ENCODE measurements at places on chromosomes 4 and X.
A peak's percentile ranks its signal among the peaks of the same experiment; 100 is the strongest.

DNA sequence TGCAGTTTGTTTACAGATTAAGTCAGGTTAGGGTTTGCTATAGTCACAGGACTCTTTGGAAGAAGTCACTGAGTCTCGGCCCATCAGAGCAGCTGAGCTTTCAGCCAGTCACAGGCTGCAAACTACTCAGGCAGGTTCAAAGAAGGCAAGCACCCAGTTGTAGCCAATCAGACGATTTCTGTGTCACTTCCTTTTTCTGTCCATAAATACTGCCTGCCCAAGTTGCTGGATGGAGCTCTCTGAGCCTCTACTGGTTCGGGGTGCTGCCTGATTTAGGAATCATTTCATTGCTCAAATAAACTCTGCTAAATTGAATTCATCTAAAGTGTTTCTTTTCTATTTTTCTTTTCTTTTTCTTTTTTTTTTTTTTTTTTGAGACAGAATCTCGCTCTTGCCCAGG lies 7.3 kb upstream of the SH3BP2 start:
- H3K36me3 ChIP-seq: no peaks in the 10 kb centered on the region
- no peaks in the 10 kb centered on the region for H3K27me3 ChIP-seq
- H3K4me1 ChIP-seq: peaks cover 9% of the 10 kb centered on the region
- H3K27ac ChIP-seq: no peak overlapping the region

- no peaks in the 10 kb centered on the region for H3K36me3 ChIP-seq
- no peak overlapping the region for H3K27ac ChIP-seq
- H3K4me1 ChIP-seq: peaks cover 2% of the 10 kb centered on the region
- no peak overlapping the region for H3K4me3 ChIP-seq
- H3K27me3 ChIP-seq: no peaks in the 10 kb centered on the region
Measured at GRCh38 chr4:31084806-31085416, 364.7 kb downstream of the PCDH7 start.

- no peaks in the 10 kb centered on the region for H3K36me3 ChIP-seq
- no peak for DNase-seq
- no peaks in the 10 kb centered on the region for H3K27me3 ChIP-seq
Measured at GRCh38 chr4:75623026-75623425, 7.3 kb downstream of the CDKL2 start.

DNA sequence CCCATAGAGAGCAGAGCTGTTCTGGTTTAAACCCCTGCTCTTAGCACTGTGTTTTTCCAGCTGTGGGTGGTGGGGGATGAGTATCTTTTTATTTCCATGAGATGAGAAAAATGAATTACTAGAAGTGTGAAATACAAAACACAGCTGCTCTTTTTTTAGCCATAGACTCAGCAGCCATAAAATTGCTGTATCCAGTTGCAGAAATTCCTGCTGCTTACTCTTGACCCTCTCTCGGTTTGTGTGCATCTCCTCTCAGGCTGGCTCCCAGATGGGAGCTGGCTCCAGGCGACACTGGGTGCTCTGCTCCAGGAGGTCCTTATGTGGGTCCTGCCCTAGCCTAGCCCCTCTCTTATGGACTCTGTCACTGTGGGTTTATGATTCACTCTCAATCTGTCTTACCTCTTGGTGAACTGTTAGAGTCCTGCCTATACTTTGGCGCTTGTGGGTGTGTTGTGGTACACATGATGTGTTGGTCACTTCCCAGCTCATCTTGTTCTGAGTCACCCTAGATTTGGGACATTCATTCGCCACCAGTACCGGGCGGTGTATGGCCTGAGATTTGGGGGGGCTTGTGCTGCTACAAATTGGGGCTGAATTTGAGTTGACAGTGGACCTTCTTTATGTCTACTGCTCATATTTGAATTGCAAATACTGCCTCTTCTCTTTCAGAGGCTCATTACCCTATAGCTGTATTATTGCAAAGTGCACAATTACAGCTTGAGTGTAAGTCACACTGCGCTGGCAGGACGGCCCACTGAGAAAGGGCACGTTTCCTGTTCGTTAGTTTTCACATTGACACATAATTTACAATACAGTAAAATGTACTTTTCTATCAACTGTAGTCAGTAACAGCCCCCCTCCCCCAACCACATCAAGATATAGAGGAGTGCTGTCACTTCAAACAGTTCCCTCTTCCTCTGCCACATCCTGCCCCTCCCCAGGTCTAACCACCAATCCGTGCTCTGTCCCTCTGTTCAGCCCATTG lies 46.9 kb upstream of the MSANTD1 start:
- no peak overlapping the region for H3K27ac ChIP-seq
- peak; percentile 16 for DNase-seq
- no peaks in the 10 kb centered on the region for H3K27me3 ChIP-seq
- no peaks in the 10 kb centered on the region for H3K4me1 ChIP-seq
- no peak overlapping the region for H3K4me3 ChIP-seq

- no peaks in the 10 kb centered on the region for H3K36me3 ChIP-seq
- H3K27me3 ChIP-seq: no peaks in the 10 kb centered on the region
- no peak for DNase-seq
- no peak overlapping the region for H3K27ac ChIP-seq
Measured at GRCh38 chr4:17182888-17183287, 284.4 kb upstream of the LDB2 start.

DNA sequence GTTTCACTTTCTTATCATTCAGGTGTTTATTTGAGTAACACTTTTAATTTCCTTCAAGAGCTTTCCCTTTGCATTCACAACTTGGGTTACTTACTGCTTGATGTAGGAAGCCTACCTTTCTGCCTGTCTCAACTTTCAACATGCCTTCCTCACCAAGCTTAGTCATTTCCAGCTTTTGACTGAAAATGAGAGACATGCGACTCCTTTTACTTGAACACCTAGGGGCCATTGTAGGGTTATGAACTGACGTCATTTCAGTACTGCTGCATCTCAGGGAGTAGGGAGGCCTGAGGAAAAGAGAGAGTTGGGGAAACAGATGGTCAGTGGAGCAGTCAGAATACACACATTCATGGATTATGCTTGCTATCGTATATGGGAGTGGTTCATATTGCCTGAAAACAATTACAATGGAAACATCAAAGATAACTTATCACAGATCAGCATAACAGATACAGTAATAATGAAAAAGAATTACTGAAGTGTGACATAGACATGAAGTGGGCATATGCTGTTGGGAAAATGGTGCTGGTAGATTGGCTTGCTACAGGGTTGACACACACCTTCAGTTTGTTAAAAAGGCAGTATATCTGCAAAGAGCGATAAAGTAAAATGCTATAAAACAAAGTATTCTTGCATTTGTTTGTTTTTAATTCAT lies 25.7 kb downstream of the USP53 start:
- no peaks in the 10 kb centered on the region for H3K4me1 ChIP-seq
- no peaks in the 10 kb centered on the region for H3K36me3 ChIP-seq
- no peak overlapping the region for H3K4me3 ChIP-seq
- no peak for DNase-seq
- no peak overlapping the region for H3K27ac ChIP-seq

DNA sequence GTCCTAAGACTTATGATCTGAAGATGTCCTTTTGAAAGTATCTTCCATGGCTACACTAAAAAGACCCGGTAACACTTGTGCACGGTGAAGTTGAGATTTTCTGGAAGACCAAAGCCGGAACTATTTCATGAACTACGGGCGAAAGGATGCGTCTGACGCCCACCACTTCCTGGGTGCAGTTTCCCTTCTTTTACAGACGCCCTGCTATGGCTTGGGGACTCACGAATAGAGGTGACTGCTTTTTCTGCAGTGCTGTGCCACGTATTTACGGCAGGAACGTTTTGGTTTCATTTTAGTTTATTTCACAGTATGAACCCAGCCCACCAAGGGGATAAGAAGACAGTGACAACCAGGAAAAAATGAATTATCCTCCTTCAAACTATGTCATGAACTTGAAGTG lies 180.4 kb downstream of the AFAP1 start:
- peaks cover 79% of the 10 kb centered on the region for H3K36me3 ChIP-seq
- H3K4me1 ChIP-seq: peaks cover 19% of the 10 kb centered on the region
- H3K27me3 ChIP-seq: no peaks in the 10 kb centered on the region
- H3K27ac ChIP-seq: no peak overlapping the region

GRCh38 chr4:86818841-86819240 lies 30.3 kb downstream of the SLC10A6 start:
- H3K27me3 ChIP-seq: no peaks in the 10 kb centered on the region
- no peak overlapping the region for H3K4me3 ChIP-seq
- H3K4me1 ChIP-seq: no peaks in the 10 kb centered on the region
- H3K27ac ChIP-seq: no peak overlapping the region
- DNase-seq: no peak

DNA sequence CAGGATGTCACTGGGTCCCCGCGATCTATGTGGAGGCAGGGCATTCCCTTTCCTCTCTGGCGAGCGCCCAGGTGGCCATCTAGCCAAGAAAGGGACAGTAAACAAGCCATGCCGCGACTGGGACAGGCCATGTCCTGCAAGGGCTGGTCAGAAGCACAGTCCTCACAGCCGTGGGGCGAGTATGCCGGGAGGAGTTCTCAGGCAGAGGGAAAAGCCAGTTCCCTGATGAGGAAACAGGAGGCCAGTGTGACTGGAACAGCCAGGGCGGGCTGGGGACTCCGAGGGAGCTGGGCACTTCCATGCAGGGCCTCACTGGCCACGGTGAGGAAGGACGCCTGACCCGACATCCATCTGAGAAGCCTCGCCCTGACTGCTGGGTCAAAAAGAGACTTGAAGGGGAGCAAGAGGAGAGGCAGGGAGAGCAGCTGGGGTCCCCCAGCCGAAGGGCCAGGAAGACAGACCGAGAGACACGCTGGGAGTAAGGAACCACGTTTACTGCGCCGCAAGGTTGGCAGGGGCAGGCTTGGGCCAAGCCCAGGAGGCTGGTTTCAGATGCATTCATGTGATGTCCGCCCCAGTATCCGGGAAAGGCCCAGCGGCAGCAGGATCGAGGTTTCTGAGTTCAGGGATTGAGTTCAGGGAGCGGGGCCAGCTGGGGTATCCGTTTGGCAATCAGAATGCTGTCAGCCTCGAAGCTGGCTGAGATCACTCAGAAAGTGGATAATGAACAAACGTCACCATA lies 15.0 kb downstream of the CFAP99 start:
- no peaks in the 10 kb centered on the region for H3K27me3 ChIP-seq

DNA sequence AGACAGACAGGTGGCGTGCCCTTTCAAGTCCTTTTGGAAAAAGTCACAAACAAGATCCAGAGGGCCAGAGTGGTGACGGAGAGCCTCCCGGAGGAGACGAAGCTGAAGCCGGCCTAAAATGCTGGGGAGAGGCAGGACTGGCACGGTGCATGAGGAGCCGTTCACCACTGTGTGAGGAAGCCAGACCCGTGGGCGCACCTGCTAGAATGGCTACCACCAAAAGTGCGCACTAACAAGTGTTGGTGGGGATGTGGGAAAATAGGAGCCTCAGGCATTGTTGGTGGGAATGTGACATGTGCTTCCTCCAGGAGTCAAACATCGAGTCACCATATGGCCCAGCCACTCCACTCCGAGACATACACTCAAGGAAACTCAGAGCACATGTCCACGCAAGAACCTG lies 67.4 kb upstream of the HELT start:
- no peak overlapping the region for H3K27ac ChIP-seq
- no peak for DNase-seq
- H3K4me3 ChIP-seq: no peak overlapping the region
- no peaks in the 10 kb centered on the region for H3K4me1 ChIP-seq
- peaks cover 47% of the 10 kb centered on the region for H3K27me3 ChIP-seq
- no peaks in the 10 kb centered on the region for H3K36me3 ChIP-seq

- H3K36me3 ChIP-seq: no peaks in the 10 kb centered on the region
- H3K4me3 ChIP-seq: peak overlapping the region; percentile 5
- no peak overlapping the region for H3K27ac ChIP-seq
- peak; percentile 79 for DNase-seq
- H3K27me3 ChIP-seq: no peaks in the 10 kb centered on the region
Measured at GRCh38 chr4:184534511-184535391, 60.4 kb upstream of the IRF2 start.

DNA sequence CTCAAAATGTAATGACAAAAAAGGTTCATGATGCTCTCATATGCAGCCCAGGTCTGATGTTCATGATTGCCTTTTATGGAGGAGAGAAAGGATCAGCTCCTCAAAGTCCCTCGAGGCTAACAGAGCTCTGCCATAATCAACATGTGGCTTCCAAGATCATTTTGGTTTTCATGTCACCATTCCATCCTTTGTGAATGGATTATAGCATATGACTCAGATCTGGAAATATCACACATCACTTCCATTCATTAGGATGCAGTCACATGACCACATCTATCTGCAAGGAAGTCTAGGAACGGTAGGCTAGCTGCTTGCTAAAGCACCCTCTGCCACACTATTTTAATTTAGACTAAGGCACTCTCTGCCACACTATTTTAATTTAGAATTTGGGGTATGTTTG lies 77.6 kb downstream of the COX18 start:
- no peak overlapping the region for H3K4me3 ChIP-seq
- no peaks in the 10 kb centered on the region for H3K4me1 ChIP-seq
- no peak overlapping the region for H3K27ac ChIP-seq
- H3K27me3 ChIP-seq: no peaks in the 10 kb centered on the region
- no peaks in the 10 kb centered on the region for H3K36me3 ChIP-seq
- no peak for DNase-seq

DNA sequence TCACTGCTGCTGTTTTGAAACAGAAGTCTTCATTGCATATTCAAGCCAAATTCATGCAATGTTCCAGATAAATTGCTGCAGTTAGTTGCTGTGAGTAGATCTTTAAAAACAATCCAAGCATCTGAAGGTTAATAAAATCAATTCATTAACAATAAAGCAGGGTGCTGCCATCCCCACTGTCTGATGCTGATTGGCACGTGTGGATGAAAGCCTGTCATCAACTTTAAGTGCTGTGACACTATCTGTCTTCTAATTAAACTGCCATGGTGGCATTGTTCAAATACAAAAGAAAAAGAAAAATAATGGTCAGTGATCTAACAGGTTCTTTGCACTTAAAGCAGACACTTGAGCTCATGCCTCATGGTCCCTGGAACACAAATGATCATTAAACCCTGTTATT lies 63.0 kb upstream of the MND1 start:
- H3K27ac ChIP-seq: no peak overlapping the region
- no peaks in the 10 kb centered on the region for H3K27me3 ChIP-seq
- DNase-seq: no peak
- H3K36me3 ChIP-seq: peaks cover 11% of the 10 kb centered on the region
- no peak overlapping the region for H3K4me3 ChIP-seq

- no peaks in the 10 kb centered on the region for H3K36me3 ChIP-seq
- peak; percentile 9 for DNase-seq
- no peak overlapping the region for H3K4me3 ChIP-seq
- peaks cover 5% of the 10 kb centered on the region for H3K4me1 ChIP-seq
Measured at GRCh38 chr4:141569141-141569540, 67.2 kb upstream of the IL15 start.

DNA sequence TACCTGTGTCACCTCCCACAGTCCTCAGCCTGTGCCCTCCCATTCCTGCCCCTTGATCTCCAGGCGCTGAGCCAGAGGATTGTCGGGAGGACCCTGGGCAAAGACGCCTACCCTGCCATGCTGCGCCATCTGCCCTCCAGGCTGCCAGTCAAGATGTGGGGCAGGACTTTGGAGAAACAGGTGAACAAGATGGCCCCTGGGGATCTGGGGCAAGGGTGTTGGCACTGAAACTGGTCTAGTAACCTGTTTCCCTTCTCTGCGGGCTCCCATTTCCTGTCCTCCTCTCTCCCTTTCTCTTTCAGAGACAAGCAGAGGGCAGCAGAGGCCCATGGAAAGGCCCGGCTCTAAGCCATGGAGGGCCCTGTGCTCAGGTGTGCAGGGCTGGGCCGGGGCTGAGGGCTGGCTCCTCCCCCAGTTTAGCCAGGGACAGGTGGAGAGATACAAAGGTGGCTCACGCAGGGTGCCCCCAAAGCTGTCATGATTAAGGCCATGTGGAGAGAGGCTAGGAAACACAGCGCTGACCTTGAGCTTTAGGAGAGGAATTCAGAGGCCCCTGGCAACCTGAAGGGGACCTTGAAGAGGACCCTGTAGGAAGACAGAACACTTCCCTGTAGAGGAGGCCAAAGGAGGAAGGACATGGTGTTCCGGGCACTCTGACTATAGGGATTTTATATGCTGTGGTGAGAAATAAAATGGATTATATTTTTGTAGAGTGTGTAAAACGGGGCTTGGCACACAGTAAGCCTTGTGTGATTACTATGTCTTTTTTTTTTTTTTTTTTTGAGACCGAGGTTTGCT lies at the start of gene GLOD5:
Gene GLOD5 (plus strand): TSS at position 74 of the 798 bp plus-strand sequence. CDS start 44 bp downstream, at position 118.
- H3K27me3 ChIP-seq: no peaks in the 10 kb centered on the region
- DNase-seq: peak; percentile 5
- peaks cover 2% of the 10 kb centered on the region for H3K4me1 ChIP-seq
